ENCODE measurements at places on chromosomes 12 and 14.

- no peak for DNase-seq
Measured at GRCh38 chr14:94638339-94638738, 26.1 kb downstream of the SERPINA3 start.

- DNase-seq = no peak
Measured at GRCh38 chr12:106110626-106111300, 28.0 kb downstream of the NUAK1 start.

GRCh38 chr14:91839749-91840148, 27.6 kb downstream of the TC2N start:
- DNase-seq = no peak

DNA sequence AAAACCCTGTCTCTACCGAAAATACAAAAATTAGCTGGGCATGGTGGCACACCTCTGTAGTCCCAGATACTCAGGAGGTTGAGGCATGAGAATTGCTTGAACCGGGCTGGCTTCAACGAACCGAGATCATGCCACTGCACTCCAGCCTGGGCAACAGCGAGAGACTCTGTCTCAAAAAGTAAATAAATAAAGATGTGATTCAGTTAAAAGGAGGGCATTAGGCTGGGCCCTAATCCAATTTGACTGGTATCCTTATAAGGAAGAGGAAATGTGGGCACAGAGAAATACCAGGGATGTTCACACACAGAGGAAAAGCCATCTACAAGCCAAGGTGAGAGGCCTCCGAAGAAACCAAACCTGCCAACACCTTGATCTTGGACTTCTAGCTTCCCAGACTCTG, 10.1 kb upstream of the DCAF4 start:
- DNase-seq = no peak

- DNase-seq = no peak
Measured at GRCh38 chr12:51874000-51874399, 13.9 kb upstream of the ANKRD33 start.

Measured in hippocampal formation (tissue), 2 donors.